Kidney (tissue), 22 donors: ENCODE measurements at places on chromosomes 16 and 17.
A peak's percentile ranks its signal among the peaks of the same experiment; 100 is the strongest.

DNA sequence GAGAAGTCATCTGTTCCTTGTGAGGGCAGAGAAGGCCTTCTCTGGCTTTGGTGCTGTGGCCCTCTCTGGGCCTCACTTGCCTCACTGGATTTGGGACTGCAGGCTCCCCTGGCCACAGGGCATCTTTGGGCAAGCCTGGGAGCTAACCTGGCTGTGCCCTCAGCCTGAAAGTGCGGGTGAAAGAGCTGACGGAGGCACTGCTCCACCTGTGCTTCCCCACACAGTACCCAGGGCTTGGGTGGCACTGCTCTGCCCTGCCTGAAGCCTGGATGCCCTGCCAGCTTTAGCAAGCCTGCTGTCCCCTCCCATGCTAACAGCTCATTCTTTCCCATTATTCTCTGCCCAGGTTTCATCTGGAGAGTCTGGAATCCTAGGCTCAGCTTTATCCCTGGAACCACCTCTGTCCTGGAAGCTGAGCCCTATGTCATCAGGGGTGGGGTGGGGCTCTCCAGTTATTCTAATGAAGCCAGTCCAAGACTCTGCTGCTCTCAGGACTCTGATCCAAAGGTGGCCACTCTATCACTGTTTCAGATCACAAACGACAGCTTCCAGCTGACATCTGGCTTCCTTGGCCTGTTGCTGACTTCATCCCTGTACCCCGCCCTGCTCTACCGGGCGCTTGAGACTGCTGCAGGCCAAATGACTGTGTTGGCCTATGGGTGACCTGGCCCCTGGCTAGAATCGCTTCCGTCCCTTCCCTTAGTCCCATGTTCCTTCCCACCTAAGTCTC is 29.3 kb downstream of the HIC1 start:
- no peak for DNase-seq

GRCh38 chr16:84607694-84608093 is 10.2 kb downstream of the COTL1 start:
- no peak for DNase-seq

GRCh38 chr16:12197812-12198211 is 221.3 kb downstream of the SNX29 start:
- no peak for DNase-seq

DNA sequence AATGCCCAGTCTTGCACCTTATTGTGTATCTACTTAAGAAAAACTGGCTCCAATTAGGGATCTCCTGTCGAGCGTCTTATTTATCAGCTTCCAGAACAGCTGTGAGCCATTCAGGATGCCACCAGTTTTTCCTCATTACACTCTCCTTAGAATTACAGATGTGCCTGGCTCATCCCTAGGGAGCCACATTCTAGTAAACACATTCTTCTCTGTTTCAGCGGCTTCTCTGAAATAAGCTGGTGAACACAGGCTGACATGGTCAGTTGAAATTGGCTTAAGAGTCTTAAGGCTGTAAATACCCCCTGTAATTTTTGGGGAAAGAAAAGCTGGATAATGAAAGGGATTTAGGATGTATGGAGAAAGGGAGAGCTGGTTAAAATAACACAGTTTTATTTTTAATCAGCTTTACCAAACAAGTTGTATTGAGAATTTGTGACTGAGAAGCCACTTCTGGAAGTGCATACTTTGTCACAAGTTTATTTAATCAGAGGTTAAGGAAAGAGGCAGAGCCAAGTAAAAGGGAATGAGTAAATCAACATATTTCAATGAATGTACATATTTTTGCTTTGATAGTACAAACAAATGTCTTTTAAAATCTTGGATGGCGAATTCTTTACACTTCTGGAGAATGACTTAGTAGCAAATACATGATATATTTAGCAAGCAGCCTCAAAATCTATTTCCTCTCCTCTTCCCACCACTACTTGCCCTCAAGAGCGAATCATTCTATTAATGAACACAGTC is 562.0 kb upstream of the GOT2 start:
- DNase-seq, result peak; percentile 19
